Peyer's patch (tissue), 4 donors: ENCODE measurements at places on chromosomes 3 and 15.

- no peak for DNase-seq
Measured at GRCh38 chr3:50193746-50194127, 2.3 kb downstream of the GNAT1 start.

GRCh38 chr3:18680758-18681157 lies 255.6 kb upstream of the SATB1 start:
- no peak for DNase-seq

DNA sequence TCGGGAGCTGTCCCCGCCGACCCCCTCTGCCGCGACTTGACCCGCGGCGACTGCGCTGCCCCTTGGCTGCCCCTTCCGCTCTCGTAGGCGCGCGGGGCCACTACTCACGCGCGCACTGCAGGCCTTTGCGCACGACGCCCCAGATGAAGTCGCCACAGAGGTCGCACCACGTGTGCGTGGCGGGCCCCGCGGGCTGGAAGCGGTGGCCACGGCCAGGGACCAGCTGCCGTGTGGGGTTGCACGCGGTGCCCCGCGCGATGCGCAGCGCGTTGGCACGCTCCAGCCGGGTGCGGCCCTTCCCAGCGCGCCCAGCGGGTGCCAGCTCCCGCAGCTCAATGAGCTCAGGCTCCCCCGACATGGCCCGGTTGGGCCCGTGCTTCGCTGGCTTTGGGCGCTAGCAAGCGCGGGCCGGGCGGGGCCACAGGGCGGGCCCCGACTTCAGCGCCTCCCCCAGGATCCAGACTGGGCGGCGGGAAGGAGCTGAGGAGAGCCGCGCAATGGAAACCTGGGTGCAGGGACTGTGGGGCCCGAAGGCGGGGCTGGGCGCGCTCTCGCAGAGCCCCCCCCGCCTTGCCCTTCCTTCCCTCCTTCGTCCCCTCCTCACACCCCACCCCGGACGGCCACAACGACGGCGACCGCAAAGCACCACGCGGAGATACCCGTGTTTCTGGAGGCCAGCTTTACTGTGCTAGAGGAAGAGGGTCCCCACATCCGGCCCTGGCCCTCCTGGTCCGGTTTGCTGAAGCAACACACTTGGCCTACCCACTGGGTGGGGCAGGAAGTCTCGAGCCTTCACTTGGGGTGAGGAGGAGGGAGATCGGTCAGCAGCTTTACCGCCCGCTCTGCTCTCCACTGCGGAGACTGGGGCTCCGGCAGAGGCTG lies at the start of gene RASSF1:
Gene RASSF1, minus strand, starts transcription at position 389 of the 882 bp plus-strand sequence. Its CDS starts 31 bp downstream, at position 358.
- DNase-seq, result peak; percentile 93

DNA sequence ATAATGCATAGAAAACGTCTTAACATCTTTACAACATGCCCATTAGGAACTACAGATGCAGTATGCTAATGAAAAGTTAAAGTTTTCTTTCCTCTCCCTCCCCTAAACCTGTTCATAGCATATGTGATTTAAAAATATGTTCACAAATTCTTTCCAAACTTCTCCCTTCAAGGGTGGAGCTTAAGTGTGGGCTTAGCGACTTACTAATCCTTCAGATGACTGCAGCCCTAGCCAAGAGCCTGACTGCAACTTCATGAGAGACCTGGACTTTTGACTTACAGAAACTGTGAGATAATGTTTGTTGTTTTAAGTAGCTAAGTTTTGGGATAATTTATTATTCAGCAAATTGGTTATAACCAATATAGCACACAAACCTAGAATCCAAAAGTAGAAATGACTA lies 22.0 kb upstream of the ANXA2 start:
- no peak for DNase-seq

DNA sequence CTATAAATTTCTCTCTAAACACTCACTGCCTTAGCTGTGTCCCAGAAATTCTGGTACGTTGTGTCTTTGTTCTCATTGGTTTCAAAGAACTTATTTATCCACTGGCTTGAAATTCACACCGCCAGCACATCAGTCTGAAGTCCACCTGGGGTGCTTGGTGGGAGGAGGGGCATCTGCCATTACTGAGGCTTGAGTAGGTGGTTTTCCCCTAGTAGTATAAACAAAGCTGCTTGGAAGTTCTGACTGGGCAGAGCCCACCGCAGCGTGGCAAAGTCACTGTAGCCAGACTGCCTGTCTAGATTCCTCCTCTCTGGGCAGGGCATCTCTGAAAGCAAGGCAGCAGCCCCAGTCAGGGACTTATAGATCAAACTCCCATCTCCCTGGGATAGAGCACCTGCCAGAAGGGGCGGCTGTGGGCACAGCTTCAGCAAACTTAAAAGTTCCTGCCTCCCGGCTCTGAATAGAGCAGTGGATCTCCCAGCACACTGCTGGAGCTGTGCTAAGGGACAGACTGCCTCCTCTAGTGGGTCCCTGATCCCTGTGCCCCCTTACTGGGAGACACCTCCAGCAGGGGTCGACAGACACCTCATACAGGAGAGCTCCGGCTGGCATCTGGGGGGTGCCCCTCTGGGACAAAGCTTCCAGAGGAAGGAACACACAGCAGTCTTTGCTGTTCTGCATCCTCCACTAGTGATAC lies 114.1 kb downstream of the SUCLG2 start:
- no peak for DNase-seq
